ENCODE measurements at places on chromosomes 4 and X.

GRCh38 chr4:5469151-5469775 lies 239.1 kb downstream of the EVC2 start:
- no peak for DNase-seq

DNA sequence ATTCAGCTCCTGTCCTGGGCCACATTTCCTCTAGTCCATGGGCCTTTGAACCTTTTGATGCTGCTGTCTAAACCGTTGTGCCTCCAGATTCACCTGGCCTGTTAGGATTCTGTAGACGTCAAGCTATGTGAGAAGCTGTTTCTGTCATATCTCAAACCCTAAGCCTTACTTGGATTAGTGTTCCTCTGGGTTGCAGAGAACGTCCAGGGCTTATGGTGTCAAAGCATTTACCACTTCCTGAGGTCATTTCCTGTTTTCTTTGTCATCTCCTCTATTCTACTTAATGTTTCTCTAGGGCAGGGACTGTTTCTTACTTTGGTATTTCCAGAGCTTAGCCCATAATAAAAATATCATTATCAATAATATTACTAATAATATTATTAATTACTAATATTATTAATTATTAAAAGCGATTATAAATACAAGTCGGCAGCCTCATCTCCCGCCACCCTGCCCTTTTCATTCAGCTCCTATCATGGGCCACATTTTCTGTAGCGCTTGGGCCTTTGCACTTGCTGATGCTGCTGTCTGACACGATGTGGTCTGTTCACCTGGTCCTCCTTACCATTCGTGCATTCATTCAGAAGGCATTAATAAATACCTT lies 19.1 kb downstream of the PRIMPOL start:
- no peak for DNase-seq

- no peak for DNase-seq
Observed at GRCh38 chrX:63656871-63657580, 128.0 kb downstream of the ARHGEF9 start.

DNA sequence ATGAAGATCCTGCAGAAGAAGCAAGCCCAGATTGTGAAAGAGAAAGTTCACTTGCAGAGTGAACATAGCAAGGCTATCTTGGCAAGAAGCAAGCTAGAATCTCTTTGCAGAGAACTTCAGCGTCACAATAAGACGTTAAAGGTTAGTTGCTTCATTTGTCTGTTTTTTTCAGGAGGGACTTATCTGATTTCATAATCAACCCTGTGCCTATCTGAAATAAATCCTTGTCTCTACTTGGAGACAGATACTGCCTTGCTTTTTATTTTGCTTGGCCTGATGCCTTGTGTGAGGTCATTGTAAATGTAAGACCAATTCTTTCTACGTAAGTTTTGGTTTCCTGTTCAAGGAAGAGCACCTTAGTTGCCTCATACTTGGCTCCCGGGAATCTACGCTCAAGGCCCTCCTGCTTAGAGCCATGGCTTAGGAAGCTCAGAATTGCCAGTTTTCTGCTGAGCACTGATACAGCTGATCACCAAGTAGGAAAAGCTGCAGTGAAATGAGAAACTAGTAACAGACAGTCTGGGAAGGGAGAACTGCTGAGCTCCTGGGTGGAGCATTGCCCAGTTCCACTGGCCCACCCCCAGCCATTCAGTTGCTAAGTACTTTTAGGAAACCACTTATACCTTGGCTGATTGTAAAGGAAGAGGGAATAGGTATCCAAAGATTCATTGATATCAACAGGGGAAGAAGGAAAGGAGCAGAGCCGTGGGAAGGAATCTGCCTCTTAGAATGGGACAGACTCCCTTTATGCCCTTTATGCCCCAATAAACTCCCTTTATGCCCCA lies 41.8 kb downstream of the RBBP7 start:
- DNase-seq, result no peak

DNA sequence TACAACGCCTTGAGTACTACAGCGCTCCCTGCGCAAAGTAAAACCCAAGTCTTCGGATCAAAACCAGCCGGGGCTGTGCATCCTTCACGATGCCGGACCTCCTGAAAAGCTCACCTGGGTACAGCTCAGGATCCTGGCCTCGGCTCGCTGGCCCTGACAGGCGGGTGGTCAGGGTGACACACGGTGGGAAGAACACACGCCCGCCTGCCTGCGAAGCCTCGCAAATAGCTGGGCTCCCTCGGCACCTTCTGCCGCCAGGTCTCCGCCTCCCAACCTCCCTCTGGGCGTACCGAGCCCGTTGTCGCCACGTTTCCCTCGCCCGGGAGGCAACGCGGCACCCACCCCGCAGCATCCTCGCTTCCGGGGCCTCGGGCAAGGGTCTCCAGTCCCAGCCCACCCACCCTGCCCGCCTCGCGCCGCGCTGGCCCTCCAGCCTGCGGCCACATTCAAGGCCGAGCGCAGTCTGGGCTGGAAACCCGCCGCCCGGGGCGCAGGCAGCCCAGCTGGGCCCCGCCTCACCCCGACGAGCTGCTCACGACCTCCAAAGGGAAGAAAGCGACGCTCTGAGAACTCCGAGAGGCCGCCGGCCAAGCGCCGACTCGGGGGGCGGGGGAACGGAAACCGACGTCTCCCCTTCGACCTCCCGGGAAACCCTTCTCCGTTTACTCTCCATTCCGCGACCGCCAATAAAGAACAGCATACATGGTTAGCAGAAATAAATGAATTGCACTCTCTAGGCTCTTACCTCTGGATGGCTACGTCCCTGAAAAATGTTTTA lies 511 bp downstream of the PPM1K start:
- DNase-seq, result peak; percentile 55
